ENCODE measurements at places on chromosomes 3 and 15.

DNA sequence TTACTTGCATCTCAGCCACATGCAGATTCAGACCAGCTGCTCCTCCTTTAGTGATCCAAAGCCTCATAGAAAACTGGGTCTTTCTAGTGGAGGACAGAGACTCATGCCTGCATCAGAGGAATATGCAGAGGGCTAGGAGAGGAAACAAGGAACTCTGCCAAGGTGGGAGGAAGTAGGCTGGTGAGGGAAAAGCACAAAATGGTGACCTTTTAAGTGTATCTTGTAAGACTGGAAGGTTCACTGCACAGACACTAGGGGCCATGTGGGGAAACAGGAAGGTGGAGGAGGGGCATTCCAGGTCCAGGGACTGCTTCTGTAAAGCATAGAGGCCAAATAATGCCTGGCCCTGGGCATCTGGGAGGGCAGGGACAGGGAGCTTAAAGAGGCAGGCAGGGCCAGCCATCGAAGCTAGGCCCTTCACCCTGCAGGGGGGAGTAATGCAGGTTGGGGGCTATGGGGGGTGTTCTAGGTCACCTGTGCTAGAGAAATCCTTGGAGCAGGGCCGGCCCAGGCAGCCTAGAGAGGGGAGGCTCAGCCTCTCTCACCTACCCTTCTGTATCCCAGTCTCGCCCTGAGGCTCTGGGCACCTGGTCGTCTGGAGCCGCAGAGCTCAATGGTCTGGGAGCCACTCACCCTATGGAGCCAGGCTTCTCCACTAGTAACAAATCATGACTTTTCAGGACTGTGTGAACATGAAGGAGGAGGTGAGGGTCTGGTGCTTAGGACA is 117.7 kb downstream of the DNAJB8 start:
- no peak for DNase-seq

- no peak for DNase-seq
These were observed 33.3 kb downstream of the CA12 start for GRCh38 chr15:63348392-63348791.

DNA sequence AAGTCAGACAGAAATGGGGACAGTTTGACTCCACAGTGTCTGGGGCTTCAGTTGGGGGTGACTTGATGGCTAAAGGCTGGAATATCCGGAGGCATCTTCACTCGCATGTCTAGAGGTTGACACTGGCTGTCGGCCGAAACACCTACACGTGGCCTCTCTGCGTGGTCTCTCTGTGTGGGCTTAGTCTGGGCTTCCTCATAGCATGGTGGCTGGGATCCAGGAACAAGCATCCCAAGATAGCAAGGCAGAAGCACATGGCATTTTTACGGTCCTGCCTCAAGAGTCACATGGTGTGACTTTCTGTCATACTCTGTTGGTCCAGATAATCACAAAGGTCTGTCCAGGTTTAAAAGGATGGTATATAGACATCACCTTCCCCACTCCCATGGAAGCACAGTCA is 34.5 kb downstream of the MAGI1 start:
- DNase-seq, result no peak

DNA sequence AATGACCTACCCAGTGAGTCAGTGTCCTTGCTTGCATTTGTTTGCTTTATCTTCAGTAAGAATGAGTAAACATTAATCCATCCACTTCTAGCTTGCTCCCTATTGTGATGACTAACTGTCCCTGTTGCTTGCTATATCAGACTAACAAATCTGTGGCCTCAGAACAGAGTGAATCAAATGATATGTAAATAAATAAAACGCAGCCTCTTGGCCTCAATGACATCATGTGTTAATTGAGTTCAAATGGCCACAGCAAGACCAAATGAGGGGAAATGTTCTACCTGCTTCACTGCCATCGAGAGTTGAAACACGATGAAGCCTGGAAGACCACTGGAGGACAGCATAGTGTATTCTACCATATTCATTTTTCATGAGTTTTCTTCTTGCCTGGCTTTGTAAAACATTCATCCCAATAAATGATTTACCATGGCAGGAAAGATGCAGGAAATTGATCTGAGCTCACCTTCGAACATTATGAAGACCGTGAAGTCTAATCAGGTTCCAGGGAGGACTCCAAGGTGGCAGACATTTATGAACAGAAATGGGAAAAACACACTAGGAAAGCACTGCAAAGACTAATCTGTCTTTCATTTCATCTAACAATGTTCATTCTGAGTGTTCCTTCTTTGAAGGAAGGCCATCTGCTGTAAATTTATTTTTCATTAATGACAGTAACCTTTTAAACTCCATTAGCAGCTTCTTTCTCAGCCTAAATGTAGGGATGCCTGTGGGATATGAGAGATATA is 1144.5 kb downstream of the TUSC7 start:
- no peak for DNase-seq

- no peak for DNase-seq
These were observed 686.8 kb downstream of the OTOL1 start for GRCh38 chr3:162183440-162183839.

DNA sequence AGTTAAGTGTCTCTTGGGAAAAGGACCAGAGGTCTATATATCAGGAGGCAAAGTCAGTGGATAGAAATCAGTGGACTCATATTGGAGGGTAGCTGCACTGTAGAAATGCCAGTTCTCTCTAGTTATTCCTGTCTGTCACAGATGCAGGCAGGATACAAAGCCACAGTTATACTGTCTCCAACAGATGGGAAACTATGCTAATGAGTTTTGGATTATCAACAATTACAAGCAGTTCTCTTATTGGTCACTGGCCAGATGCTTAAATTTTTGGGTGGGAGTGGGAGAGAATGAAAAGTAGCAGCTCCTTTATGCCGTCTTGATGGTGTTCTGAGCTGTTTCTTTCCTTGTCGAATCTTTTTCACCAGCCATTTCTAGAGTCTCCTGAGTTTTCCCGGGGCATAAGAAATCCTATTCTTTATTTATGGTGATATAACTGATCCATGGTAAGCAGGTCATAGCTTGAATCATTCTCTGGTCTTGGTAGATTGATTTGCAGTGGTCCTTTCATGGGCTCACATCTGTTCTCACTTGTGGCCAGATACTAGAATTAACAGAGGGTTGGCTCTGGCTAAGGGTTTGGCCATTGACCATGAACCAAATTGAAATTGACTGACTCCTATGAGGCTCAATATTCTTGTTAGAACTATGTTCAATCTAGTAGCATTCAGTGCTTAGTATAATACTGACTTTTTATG is 44.6 kb upstream of the RBMS3 start:
- DNase-seq, result no peak

GRCh38 chr3:184050217-184050847 is 2.5 kb upstream of the HTR3C start:
- DNase-seq, result no peak

DNA sequence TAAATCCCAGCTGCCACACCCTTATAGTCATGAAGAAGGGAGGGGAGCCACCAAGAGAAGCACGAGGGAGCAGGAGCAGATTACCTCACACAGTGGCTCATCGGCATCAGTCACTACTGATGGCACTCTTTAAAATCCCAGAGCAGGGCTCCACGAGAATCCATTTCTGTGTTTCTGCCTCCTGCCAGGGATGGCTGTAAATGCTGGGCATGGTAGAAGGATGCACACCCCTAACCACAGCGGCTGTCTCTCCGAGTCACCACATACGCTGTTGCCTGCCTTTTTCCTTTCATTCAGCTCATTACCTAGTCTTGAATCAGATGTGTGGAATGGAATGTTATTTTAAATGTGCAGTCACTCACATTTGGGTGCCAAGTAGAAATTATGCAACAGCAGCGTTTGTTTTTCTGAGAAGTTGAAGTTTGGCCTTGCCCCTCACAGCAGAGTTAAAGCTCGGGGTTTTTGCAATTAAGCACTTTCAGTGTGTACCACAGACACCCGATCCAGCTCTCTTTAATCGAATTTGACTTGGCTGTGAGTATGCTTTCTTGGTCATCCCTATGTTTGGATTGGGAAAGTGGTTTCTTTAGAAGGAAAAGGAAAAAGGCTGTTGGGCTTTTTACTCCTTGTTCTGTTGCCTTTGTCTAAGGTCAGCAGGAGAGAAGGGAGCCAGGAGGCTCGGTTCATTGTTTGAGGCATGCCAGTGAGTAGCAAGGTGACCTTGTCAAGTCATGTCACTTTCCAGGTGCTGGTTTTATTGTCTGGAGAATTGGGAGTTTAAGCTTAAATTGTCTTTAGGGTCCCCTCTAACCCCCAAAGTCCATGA is 284.2 kb upstream of the TPM1 start:
- DNase-seq, result no peak

- no peak for DNase-seq
These were observed 765.9 kb downstream of the NTRK3 start for GRCh38 chr15:87490666-87491065.

- no peak for DNase-seq
These were observed 516.9 kb upstream of the TBL1XR1 start for GRCh38 chr3:177713928-177714900.

GRCh38 chr15:52100807-52101442 is 11.7 kb downstream of the BCL2L10 start:
- DNase-seq, result no peak

GRCh38 chr3:38169027-38169317 is 3.6 kb downstream of the OXSR1 start:
- DNase-seq, result no peak

All from stimulated activated CD8-positive, alpha-beta memory T cell treated with anti-CD3 and anti-CD28 coated beads, Interleukin-7, amount 100 ng/mL, for 48 hours (primary cell).